ENCODE measurements at places on chromosomes 5 and 9.
A peak's percentile ranks its signal among the peaks of the same experiment; 100 is the strongest.

DNA sequence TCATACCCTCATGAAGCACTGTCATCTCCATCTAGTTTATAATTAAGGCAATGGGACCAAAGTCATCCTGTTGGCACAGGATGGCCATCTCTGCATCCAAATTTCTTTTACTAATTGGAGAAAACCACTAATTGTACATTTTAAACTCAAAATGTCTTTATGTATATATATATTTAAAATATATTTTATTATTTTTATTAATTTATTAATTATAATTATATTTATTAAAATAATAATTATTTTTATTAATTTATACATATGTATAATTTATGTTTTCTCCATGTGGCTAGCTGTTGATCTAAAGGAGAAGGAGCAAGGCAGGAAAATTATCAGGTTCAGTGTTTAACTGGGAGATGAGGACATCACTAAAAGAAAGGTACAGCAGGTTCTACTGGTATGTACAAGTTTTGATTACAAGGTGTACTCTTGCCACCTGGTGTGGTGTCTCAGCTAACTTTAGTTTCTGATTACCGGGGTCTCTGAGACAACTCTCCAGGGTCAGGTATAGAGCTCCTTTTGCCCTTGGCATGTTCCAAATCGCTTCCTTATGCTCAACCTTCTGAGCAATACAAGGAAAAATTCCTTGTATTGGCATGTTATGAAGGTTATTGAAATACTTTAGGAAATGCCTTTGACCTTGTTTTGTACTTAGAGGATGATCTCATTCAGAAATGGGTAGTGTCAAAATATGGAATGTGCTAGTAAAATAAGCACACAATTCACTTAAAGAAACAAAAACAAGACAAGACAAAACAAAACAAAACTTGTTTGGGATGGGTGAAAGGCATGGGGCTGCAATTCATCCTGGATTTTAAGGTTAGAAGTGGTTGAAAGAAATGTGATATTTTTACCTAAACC, 79.6 kb downstream of the GHR start:
- peak; percentile 2 for DNase-seq

GRCh38 chr9:79572608-79573411, 1.0 kb downstream of the TLE4 start:
- DNase-seq, result peak; percentile 34

- peak; percentile 56 for DNase-seq
Observed at GRCh38 chr9:35051069-35051967, 21.1 kb downstream of the VCP start.

DNA sequence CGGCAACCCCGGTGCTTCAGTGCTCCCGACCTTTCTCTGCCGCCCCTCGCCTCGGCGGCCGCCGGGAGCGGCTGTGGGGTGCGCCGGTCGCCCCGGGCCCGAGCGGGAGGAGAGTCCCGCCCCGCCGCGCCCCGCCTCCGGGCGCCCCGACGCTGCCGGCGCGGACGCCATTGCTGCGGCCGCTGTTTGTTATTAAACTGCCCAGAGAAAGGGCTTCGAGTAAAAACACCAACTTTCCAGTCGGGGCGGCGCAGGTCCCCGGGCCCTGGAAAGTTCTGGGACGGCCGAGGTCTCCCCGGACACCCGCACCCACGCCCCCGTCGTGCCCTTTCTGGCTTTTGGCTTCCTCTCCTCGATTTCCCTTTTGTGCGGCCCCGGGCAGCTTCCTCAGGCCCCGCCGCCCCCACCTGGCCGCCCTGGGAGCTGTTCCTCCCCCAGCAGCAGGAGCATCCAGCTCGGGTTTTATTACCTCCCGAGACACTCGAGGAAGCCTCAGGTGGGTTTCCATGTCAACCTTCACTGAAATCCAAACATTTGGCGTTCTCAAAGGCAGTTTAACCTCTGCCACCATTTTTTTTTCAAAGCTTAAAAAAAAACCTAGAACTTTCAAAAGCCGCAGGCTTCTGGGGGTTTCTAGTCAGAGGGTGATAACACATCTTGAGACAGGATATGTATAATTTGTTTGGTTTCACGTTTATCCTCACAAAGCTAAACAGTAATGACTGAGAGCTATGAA, 334.4 kb downstream of the CWC27 start:
- peak; percentile 74 for DNase-seq

GRCh38 chr5:127518319-127518621, 830 bp downstream of the PRRC1 start:
- no peak for DNase-seq
